Activated T-cell treated with anti-CD3 and anti-CD28 coated beads, Interleukin-2, amount 50 U/mL, for 1 hour (primary cell): ENCODE measurements at places on chromosomes 5 and 9.

GRCh38 chr9:117156771-117157535 is 257.9 kb downstream of the ASTN2 start:
- DNase-seq, result no peak

DNA sequence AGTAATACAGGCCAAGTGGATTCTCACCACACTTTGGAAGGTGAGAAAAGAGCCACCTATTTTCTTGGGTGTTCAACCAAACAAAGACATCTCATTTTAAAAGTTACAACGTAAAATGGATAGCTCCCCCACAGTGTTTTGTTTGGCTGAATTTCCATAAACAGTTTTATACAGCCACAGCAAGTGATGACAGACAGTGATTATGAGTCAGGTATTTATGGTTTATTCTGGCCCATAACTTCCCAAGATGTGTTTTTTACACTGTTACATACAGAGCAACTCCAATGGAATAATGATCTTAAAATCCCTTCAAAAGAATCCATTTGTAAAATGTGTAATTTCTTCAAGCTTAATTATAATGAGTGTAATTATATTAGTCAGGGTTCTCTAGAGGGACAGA is 421.3 kb downstream of the TLE1 start:
- DNase-seq, result no peak

DNA sequence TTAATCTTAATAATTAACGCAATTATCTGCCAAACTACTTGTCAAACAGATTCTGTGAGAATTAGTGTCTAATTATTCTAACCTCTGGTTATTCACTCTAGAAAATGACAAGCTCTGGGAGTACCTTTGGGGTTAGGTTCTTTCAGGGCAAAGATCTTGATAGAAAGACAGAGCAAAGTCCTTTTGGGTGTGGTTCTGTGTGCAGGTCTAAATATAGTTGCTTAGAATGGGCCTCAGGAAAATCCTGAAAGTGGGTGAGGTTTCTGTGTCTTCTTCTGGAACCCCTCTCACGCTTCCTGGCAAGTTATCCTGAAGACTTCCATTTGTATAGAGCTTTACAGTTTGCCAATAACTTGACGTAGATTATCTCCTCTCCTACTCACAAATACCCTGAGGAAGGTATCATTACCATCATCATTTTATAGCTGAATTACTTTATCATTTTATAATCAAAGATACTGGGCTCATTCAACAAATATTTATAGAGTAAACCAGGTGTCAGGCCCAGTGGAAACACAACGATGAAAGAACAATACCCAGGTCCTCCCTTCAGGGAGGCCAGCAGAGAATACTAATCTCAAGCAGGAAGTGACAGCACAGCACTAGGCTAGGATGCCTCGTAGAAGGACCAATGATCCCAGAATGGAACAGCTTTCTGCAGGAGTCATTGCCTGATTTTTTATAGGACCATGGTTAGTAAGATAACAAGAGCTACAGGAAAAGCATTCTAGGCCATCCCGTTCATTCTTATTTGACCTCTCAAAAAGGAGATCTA is 27.6 kb upstream of the LHFPL2 start:
- no peak for DNase-seq

- DNase-seq, result no peak
Measured at GRCh38 chr9:129840034-129840433, 4.8 kb downstream of the USP20 start.

GRCh38 chr5:57833489-57833888 is 350.9 kb upstream of the ACTBL2 start:
- DNase-seq, result no peak

DNA sequence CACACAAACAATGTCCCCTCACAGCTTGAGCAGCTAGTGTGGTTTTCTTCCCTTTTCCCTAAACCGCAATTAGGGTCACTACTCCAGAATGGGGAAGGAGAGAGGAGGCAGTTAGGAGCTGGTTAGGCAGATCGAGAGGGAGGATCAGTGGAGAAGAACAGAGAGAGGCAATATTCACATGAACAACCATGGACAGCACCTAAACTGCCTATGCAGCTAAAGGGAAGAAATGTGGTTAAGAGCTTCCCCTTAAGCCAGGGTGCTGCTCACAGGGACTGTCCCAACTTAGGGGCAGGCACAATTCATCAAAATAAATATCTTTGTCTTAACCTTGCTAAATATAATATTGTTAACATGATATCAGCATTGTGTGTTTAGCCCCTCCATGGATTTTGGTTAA is 359.3 kb upstream of the CDH18 start:
- DNase-seq, result no peak

GRCh38 chr5:90344689-90345088 is 64.9 kb downstream of the CETN3 start:
- DNase-seq, result no peak

GRCh38 chr9:35548571-35548970 is 56.5 kb upstream of the TESK1 start:
- no peak for DNase-seq

GRCh38 chr5:39157701-39158100 is 61.7 kb downstream of the FYB1 start:
- no peak for DNase-seq

- DNase-seq, result no peak
Measured at GRCh38 chr5:173493040-173493439, 123.4 kb downstream of the BOD1 start.

GRCh38 chr5:140239939-140240700 is 62.8 kb downstream of the PFDN1 start:
- peak; percentile 63 for DNase-seq

GRCh38 chr5:109506556-109506955 is 96.8 kb upstream of the PJA2 start:
- no peak for DNase-seq

DNA sequence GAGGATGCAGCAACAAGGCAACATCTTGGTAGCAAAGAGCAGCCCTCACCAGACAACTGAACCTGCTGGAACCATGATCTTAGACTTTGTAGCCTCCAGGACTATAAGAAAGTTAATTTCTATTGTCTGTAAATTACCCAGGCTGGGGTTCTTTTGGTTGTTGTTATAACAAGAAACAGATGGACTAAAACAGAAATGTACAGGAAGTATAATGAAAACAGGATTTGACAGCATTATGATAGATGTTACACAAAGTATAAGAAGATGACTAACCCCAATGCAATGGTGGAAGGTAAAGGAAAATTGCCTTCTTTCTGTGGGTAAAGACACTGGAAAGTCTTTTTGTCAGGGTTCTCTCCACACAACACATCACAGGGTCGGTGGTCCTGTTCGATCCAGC is 204.2 kb downstream of the SGCD start:
- no peak for DNase-seq

DNA sequence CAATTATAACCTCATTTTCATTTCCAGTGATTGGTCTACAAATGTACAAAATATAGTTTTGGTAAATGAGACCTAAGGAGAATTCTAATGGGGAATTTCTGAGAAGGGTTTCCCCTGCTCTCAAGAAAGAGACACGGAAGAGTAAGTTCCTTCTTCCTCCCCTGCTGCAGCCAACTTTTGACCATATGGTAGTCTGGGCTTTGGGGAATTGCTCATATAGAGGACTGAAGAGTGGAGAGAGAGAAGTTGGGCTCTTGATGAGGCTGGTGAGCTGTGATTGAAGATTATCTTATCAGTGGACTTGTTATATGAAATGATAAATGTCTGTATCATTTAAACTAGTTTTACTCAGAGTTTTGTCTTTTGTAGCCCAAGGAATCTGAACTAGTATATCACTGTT is 4.3 kb upstream of the LNPEP start:
- no peak for DNase-seq

- DNase-seq, result no peak
Measured at GRCh38 chr5:121872856-121873255, 21.2 kb downstream of the FTMT start.

GRCh38 chr9:101028346-101029314 is at the start of gene PLPPR1:
PLPPR1 (plus strand) TSS chr9:101028727.
- DNase-seq, result no peak

- DNase-seq, result no peak
Measured at GRCh38 chr9:31103836-31104235, 1280.6 kb upstream of the ACO1 start.

GRCh38 chr5:72296256-72296655 is 23.8 kb downstream of the MRPS27 start:
- DNase-seq, result no peak

DNA sequence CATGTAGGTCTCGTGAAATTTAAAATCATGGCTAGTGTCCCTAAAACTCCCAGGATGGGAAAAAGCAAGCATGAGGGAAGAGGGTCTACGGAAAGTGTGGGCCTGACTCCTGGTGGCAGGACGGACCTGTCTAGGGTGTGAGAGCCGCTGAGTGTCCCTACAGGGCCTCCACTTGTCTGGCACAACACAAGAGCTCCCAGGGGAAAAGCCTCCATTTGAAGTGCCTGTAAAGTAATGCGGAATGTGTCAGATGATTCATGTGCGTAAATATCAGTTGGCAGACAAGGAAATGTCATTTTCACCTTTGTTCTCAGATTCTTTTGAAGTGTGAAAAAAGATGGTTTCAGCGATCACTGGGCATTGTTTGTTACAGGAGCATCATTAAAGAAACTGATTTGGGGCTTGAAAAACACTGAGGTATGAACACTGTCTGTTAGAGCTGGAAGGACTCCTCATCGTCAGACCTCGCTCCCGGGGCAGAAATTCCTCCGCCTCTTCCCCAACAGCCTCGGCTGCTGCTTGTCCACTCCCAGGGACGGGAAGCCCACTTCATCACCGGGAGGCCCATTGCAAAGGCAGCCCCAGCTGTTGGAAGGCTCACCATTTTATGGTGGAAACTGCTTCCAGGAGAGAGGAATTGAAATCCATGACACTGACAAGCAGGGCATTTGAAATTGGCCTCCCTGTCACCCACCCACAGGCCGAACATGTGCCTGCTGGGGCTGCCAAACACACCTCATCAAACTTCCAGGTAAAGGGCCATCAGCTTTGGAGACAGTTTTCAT is 240.8 kb downstream of the FSTL4 start:
- no peak for DNase-seq

DNA sequence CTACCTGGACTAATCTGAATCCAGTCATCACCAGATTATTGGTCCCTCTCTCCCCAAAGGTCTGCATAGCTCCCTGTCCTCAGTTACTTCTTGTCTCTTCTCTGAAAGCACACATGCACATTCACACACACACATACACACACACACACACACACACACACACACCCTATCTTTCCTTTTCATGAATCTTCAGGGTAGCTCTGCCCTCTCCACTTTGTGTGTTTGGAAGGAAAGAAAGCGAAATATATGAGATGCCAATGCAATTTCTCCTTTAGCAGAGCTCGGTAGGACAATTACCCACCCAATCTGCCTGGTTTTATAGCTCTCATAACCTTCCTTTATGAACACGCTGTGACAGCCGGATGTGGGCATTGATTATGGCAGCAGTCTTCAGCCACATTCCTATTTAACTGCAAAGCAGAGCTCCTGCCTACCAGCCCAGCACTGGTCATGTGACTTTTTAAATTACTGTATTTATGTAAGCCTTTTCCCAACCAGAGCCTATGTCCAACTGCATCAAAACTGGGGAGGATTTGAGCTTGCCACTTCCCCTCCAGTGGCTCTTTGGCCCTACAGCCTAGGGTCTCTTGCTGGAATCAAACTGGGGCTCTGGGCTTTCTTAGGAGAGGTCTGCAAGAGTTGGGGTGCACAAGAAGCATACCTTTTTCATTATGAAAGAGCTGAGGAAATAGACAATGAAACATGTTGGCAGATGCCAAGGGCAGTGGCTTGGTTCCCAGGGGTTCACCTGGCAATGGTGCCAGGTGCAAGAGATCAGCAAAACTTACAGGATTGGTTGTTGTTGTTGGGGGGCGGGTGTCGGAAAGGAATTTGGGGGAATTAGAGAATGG is 20.8 kb upstream of the MATR3 start:
- DNase-seq, result no peak
